ENCODE measurements at places on chromosomes 7 and 10. TPM values are rescaled to one million over a fixed set of nuclear protein-coding genes. Genes with fewer than 3 reads are reported as not detected.

DNA sequence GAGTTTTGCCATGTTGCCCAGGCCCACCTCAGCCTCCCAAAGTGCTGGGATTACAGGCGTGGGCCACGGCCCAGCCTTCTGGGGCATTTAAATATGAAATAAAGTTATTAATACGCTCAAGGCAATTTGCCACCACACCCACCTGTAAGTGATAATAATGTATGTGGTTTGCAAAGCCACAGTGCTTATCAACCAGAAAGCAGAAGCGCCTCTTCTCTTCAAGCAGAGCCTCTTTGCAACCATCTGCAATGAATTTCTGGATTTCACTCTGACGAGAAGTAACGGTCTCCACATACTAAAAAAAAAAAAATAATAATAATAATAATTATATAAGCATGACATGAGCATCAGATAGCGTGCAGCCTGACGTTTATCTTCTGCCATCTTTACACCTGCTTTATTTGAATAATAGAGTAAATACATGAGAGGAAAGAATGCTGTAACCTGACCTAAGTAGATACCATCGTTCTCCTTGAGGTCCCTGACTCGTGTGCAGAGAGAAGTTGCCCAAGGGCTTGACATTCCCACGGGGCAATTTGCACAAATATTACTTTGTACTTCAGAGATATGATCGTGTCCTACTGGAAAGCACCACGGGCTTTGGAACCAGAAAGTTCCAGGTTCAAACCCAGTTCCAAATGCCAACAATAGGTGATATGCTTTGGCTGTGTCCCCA is 34.0 kb downstream of the BRI3 start:
- DNase-seq: no peak
- peaks cover 2% of the 10 kb centered on the region for H3K4me1 ChIP-seq
- H3K4me3 ChIP-seq: no peak overlapping the region
- no peaks in the 10 kb centered on the region for H3K36me3 ChIP-seq

- no peak overlapping the region for H3K4me3 ChIP-seq
- no peak overlapping the region for H3K27ac ChIP-seq
- H3K36me3 ChIP-seq: no peaks in the 10 kb centered on the region
Measured at GRCh38 chr7:108535744-108536143, 9.8 kb upstream of the PNPLA8 start.

DNA sequence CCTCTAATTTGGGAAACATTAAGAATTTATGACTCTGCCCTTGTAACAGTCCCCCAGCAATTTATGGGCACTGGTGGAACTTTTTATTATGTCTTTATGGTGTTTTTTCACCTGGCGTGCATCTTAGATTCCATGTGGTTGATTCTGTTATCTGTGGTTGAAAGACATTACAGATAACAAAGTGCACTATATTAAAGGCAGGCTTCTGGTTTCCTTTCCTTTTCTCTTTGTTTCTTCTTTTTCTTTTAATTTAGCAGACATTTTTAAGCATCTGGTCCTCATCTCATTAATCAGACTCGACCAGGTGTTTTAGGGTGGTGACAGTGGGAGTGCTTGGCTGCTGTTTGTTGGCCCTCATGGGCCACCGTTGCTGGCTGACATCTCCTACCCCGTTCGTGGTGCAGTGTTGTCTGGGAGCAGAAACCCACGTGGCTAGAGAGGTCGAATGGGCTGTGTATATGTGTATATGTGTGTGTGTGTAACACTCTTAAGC is 77.4 kb downstream of the LRMDA start:
- peak overlapping the region; percentile 39 for H3K4me3 ChIP-seq
- H3K27ac ChIP-seq: no peak overlapping the region
- no peaks in the 10 kb centered on the region for H3K36me3 ChIP-seq
- peaks cover 4% of the 10 kb centered on the region for H3K4me1 ChIP-seq

DNA sequence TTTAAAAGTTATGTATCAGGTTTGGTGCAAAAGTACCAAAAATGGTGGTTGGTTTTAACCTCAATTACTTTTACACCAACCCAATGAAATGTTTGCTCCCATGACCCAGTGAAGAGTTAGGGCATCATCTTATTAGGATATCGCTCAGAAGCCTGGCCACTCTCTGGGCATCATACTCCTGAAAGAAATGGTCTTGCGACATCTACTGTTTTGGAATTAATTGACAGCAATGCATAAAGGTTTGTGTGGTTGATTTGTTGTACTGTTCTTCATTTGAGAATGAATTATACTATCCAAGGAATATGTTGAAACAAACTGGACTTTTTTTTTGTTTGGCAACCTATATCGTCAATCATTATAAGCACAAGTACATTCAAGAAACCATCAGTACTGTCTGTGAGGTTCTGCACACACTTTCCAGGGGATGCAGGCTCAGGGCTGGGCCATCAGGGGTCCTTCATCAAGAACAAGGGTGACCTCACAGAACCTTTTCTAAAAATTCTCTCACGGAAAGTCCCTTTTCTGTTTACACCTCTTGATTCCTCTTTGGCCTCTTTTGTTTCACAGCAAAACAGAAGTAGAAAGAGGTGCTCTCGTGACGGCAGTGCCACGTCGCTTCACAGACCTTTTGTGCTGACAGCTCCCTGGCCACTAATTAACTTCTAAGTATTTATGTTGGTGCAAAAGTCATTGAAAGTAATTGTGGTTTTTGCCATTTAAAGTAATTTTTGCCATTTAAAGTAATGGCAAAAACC is 117.2 kb upstream of the KLF6 start:
- H3K36me3 ChIP-seq: no peaks in the 10 kb centered on the region
- no peaks in the 10 kb centered on the region for H3K27me3 ChIP-seq
- H3K4me1 ChIP-seq: peaks cover 14% of the 10 kb centered on the region
- H3K27ac ChIP-seq: peak overlapping the region; percentile 84

- peaks cover 2% of the 10 kb centered on the region for H3K36me3 ChIP-seq
- DNase-seq: no peak
- H3K4me1 ChIP-seq: peaks cover 15% of the 10 kb centered on the region
- no peak overlapping the region for H3K4me3 ChIP-seq
- no peak overlapping the region for H3K27ac ChIP-seq
Measured at GRCh38 chr7:101099969-101100781, 14.9 kb downstream of the TRIM56 start.

DNA sequence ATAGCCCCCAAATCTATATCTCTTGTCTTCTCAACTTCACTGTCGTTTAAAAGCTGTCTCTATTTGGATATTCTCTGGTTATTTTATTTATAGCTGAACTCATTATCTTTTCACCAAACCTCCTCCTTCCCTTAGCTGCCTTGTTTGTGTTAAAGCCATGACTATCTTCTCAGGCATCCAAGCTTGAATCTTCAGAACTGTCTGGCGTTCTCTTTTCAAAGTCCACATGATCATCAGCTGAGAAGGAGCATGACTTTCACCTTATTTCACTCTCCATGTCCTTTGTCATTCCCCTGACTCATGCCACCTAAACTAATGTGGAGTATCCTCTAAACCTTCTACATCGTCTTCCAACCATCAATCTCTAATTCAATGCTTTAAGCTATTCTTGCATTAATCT is 5.7 kb upstream of the GLCCI1 start:
- peaks cover 6% of the 10 kb centered on the region for H3K4me1 ChIP-seq
- no peaks in the 10 kb centered on the region for H3K27me3 ChIP-seq
- no peaks in the 10 kb centered on the region for H3K36me3 ChIP-seq
- no peak overlapping the region for H3K27ac ChIP-seq

GRCh38 chr10:48684463-48684791 is 246 bp upstream of the WDFY4 start:
- no peaks in the 10 kb centered on the region for H3K4me1 ChIP-seq
- DNase-seq: no peak
- H3K4me3 ChIP-seq: no peak overlapping the region
- H3K27me3 ChIP-seq: peaks cover 40% of the 10 kb centered on the region
- H3K36me3 ChIP-seq: no peaks in the 10 kb centered on the region

GRCh38 chr7:117637937-117638336 is 158.1 kb downstream of the CFTR start:
- no peaks in the 10 kb centered on the region for H3K27me3 ChIP-seq
- H3K27ac ChIP-seq: no peak overlapping the region
- no peaks in the 10 kb centered on the region for H3K36me3 ChIP-seq

DNA sequence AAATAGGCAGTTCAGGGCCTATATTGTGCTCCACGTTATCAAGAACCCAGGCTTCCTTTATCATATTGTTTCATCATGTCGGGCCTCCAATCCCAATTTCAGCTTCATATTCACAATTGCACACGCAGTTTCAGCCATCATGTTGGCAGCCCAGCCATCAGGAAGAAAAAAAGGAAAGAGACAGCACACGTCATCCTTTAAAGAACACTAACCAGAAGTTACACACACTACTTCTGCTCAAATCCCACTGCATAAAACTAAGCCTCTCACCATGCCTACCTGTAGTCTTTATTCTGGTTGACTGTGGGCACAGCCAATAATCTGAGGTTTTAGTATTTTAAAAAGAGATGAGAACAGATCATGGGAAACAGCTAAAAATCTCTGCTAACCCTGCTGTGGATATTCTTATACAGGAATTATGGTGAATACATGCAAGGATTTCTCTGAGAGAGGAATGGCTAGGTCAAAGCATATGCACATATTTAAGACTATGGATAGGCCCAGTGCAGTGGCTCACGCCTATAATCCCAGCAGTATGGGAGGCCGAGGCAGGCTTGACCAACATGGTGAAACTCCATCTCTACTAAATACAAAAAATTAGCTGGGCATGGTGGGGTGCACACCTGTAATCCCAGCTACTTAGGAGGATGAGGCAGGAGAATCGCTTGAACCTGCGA is 534.4 kb downstream of the ETV1 start:
- DNase-seq: no peak
- H3K4me1 ChIP-seq: no peaks in the 10 kb centered on the region
- no peak overlapping the region for H3K27ac ChIP-seq
- H3K36me3 ChIP-seq: no peaks in the 10 kb centered on the region
- no peak overlapping the region for H3K4me3 ChIP-seq

DNA sequence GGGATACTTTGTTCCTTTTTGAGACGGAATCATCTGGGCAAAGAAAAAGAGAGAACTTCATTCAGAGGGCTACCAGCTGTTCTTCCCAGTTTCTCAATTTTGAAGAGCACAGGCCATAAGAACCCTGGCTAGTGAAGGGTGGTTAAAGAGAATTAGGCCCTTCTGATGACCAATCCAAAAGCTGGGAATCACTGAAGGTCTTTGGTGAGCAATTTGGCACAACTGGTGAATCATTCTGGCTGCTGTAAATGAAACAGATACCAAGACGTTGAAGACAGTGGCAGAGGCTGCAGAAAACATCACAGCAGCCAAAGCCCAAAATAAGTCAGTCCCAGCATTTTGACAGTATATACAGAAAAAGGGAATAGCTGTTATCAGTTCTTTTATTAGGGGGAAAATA is 5.1 kb downstream of the RAPGEF5 start:
- DNase-seq: no peak
- no peak overlapping the region for H3K4me3 ChIP-seq
- H3K36me3 ChIP-seq: no peaks in the 10 kb centered on the region
- H3K4me1 ChIP-seq: no peaks in the 10 kb centered on the region
- H3K27ac ChIP-seq: no peak overlapping the region

Gene OPALIN
- total RNA-seq: not detected

Gene LRRC17
- total RNA-seq: not detected

Gene LIPJ
- total RNA-seq: not detected

Gene GIMAP8
- 12.0 TPM for total RNA-seq

Gene PPRC1
- 38.3 TPM for total RNA-seq

Gene FAM20C
- total RNA-seq: 1.4 TPM

Gene GPR15LG
- not detected for total RNA-seq
